ENCODE measurements at places on chromosomes 2 and 18. TPM values are rescaled to one million over a fixed set of nuclear protein-coding genes. Genes with fewer than 3 reads are reported as not detected.

The IGFBP5 gene
- not detected for total RNA-seq

The RAX gene
- not detected for total RNA-seq

The RAD51AP2 gene
- total RNA-seq, result not detected

The KIF1A gene
- 0.71 TPM for total RNA-seq

The MYL12B gene
- total RNA-seq, result 371 TPM

The GNAL gene
- 0.33 TPM for total RNA-seq

The CFAP65 gene
- not detected for total RNA-seq

The SRD5A2 gene
- not detected for total RNA-seq

The SEH1L gene
- 41.6 TPM for total RNA-seq

The IL36G gene
- not detected for total RNA-seq

The ILKAP gene
- 50.8 TPM for total RNA-seq

The CMPK2 gene
- total RNA-seq, result 91.1 TPM

The CCDC148 gene
- not detected for total RNA-seq

The DES gene
- total RNA-seq, result not detected

The DSC1 gene
- total RNA-seq, result not detected

The TCF23 gene
- total RNA-seq, result not detected

The CD226 gene
- 102 TPM for total RNA-seq
